ENCODE measurements at places on chromosomes 1 and 21.

DNA sequence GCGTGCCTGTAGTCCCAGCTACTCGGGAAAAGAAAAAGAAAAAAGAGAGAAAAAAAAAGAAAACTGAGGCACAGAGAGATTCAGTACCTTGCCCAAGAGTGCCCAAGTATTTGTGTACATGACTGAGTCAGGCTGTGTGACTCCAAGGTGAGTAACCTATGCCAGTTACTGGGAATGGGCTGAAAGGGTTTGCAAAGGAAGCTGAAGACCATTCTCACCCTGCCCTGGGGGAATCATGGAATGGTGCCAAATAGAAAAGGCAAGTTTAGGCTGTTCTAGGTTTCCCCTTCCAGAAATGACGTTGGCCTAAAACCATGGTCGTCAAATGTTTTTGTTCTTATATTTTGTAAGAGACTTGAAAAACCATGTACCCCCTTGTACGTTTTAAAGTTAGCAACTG lies 37.9 kb upstream of the LRIG2 start:
- no peak for DNase-seq

- DNase-seq: no peak
Observed at GRCh38 chr1:241808265-241808664, 39.7 kb upstream of the EXO1 start.

DNA sequence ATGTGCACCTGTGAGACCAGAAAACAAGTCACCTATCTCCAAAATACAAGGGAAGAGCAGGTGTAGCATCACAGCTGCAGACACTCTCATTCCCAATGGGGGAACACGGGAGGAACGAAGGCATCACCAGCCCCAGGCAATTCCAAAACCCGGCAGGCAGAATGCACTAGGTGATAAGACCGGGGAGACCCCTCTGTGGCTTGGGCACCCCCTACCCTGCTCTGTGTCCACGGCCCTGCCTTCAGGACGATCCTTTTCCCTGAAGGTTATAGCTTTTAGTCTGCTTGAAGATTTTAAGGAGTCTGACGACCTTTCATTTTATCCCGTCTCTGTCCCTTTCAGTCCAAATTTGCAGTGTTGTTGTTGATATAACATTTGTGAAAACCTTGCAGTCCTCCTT lies 19.2 kb downstream of the TRPM2 start:
- no peak for DNase-seq

DNA sequence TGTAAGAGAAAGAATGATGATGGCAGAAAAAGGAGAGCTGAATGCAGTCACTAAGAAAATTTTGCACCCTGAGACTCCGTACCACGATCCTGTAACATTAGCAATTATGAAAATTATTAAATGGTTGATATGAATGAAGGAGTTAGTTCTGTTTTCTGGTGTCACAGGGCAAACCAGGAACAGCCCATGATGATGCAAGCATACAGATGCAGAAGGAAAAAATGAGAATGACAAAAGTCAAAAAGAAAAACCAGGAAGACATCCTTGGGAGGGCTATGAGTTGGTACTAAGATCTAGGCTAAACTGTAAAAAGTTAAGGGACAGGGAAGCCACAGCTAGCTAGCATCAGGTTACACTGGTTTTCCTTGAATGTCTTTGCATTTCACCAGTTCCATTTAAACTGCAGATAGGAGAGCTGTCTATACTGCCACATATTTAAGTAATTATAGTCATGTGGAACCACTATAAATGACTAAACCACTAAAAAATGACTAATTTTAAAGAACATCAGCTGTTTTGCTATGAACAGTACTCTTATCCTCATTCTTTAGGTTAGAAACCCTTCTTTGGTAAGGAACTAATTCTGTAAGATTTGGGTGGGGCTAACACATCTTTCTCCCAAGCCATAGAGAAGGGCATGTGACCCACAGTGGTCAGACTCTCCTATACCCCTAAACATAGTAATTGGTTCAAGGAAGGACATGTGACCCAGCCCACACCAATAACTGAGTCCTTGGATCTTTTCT lies 11.4 kb downstream of the DOCK7 start:
- DNase-seq: peak; percentile 83

GRCh38 chr1:232317350-232317749 lies 312.6 kb downstream of the SIPA1L2 start:
- no peak for DNase-seq
